OCI-LY7 (cell line): ENCODE measurements at places on chromosomes 2 and 18. TPM values are rescaled to one million over a fixed set of nuclear protein-coding genes. Genes with fewer than 3 reads are reported as not detected.

RAX gene
- not detected in 2 replicates for total RNA-seq

CRYBA2 gene
- total RNA-seq, result not detected in 2 replicates

LYPD6B gene
- total RNA-seq, result not detected in 2 replicates

CAVIN2 gene
- total RNA-seq, result 0.10 TPM in 1 of 2 replicates, not detected in the other

SIX2 gene
- total RNA-seq, result not detected in 2 replicates

WNT10A gene
- total RNA-seq, result 6.4 and 11.4 TPM in 2 replicates

TUBA3D gene
- not detected in 2 replicates for total RNA-seq

SLC5A7 gene
- total RNA-seq, result not detected in 2 replicates

KRTCAP3 gene
- total RNA-seq, result 6.9 and 8.3 TPM in 2 replicates

STRN gene
- 32.6 and 33.9 TPM in 2 replicates for total RNA-seq

NCK2 gene
- total RNA-seq, result 33.5 and 34.2 TPM in 2 replicates

OSR1 gene
- total RNA-seq, result not detected in 2 replicates

HOXD4 gene
- total RNA-seq, result not detected in 2 replicates

NFE2L2 gene
- 58.1 and 58.6 TPM in 2 replicates for total RNA-seq

ANKRD23 gene
- 6.7 and 6.9 TPM in 2 replicates for total RNA-seq

LBH gene
- 3.0 and 3.8 TPM in 2 replicates for total RNA-seq

ZBTB7C gene
- total RNA-seq, result not detected in 2 replicates

LOXHD1 gene
- not detected in 2 replicates for total RNA-seq

CELF4 gene
- total RNA-seq, result not detected in 2 replicates

SCG2 gene
- total RNA-seq, result not detected in 2 replicates

RAPGEF4 gene
- 0.46 and 0.55 TPM in 2 replicates for total RNA-seq

GATA6 gene
- not detected in 2 replicates for total RNA-seq

HMSD gene
- not detected in 2 replicates for total RNA-seq

DTNA gene
- not detected in 2 replicates for total RNA-seq
